ENCODE measurements at places on chromosomes 5 and 9. TPM values are rescaled to one million over a fixed set of nuclear protein-coding genes. Genes with fewer than 3 reads are reported as not detected.

The NMUR2 gene
- not detected for total RNA-seq

The PCDHA9 gene
- total RNA-seq: not detected

The SYK gene
- total RNA-seq: 43.4 TPM

The ANKRD18A gene
- total RNA-seq: 15.9 TPM

The FBP1 gene
- 48.6 TPM for total RNA-seq

The OR13C4 gene
- not detected for total RNA-seq

The CCL27 gene
- total RNA-seq: not detected

The AK8 gene
- 2.0 TPM for total RNA-seq

The TTC23L gene
- total RNA-seq: not detected

The IFNA21 gene
- not detected for total RNA-seq

The GFI1B gene
- total RNA-seq: 1.4 TPM

The ADAMTSL2 gene
- total RNA-seq: 1.5 TPM

The DIPK1B gene
- 2.9 TPM for total RNA-seq

The ADCY2 gene
- total RNA-seq: 1.7 TPM

The APBA1 gene
- total RNA-seq: 12.7 TPM

The ADAMTS12 gene
- 0.72 TPM for total RNA-seq

The RNF183 gene
- 1.1 TPM for total RNA-seq

The PCDHB4 gene
- 0.35 TPM for total RNA-seq

The CKMT2 gene
- total RNA-seq: 1.1 TPM

The DOK3 gene
- total RNA-seq: 3.7 TPM

The STKLD1 gene
- total RNA-seq: 1.3 TPM

All from mucosa of descending colon (tissue), 3 donors.